ENCODE measurements at places on chromosomes 5 and 9.

- no peak for DNase-seq
Observed at GRCh38 chr5:137379555-137380286, 119.4 kb downstream of the SPOCK1 start.

GRCh38 chr5:149442563-149443182 is 63.6 kb upstream of the IL17B start:
- DNase-seq: peak; percentile 76

DNA sequence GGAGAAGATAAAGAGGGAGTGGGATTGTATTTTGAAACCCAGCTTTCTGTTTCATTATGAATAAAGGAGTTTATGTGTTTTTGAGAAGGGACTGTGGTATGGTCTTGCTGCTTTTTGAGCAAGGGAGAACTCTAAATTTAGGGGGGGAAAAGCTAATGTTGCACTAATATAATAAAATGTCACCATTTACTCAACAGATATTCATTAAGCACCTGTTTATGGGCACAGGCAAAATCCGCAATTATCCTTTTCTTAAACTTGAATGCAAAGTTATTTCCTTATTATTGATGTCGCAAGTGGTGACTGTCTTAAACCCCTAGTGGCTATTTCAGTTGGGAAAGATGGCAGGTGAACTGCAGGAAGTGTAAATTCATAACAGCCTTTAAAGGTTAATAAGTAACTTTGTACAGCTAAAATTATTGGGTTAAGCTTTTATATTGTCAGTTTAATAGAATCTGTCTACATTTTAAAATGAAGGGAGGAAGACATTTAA is 1.5 kb downstream of the CDC42SE2 start:
- peak; percentile 28 for DNase-seq

GRCh38 chr5:154567155-154567554 is 89.1 kb upstream of the HAND1 start:
- no peak for DNase-seq

DNA sequence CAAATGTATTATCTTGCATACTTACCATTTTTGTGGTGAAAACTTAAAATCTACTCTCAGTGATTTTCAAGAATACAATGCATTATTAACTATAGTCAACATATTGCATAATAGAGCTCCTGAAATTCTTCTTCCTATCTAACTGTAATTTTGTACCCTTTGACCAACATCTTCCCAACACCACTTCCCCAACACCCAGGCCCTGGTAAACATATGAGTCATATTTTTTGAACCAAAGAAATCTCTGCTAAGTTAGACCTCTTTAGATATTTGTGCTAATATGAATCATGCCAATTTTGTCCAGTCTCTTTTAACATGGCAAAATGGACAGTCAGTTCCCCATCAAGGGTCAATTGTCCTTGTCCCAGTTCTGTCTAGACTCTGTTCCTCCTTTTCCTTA is 18.5 kb upstream of the RGS7BP start:
- no peak for DNase-seq

DNA sequence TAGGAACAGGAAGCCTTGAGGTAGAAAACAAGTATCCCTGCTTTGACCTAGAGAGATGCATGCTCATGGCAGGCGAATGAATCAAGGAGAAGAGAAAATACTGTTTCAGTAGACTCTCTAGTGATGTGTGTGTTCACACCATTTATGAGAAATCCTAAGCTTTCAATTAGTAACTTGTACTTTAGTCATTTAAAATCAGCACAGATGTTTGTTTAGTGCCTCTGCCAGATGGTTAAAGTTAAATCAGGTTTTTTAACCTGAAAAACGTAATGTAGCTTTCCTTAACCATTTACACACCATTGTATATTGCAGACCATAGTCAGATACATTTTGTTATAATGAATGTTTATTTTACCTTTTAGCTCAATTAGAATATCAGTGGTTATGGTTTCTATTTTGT is 5.0 kb downstream of the TJP2 start:
- no peak for DNase-seq

- peak; percentile 18 for DNase-seq
Observed at GRCh38 chr5:154421868-154422267, 23.9 kb upstream of the SAP30L start.

- no peak for DNase-seq
Observed at GRCh38 chr9:82498541-82499317, 510.2 kb downstream of the SPATA31D1 start.

DNA sequence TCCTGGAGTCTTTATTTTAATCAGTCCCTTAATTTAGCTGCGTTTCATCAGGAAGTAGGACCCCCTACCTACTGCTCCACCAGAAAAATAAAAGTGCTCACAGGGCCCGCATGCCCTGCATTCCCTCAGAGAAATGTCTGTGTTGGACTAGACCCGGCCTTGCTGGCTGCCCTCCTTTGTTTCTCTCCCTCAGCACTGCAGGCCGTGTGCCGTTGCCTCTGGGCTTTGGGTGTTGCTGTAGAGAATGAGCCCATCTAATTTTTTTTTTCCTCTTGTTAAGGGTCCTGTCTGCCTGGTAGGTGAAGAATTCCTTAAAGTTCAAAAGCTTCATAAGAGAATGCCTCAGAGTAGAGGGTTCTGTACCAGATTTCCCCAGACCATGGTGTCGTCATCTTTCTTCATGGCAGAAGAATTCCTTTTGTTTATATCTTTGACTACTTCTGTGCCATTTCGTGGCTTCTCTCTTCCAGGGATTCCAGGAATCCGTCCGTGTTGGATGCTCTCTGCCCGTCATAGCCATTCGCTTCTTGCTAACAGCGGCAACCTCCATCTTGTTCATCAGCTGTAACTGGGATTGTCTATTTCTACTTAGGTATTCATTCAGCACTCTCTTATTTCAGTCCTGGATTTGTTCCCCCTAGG is 49.8 kb upstream of the ANGPTL2 start:
- DNase-seq: no peak

DNA sequence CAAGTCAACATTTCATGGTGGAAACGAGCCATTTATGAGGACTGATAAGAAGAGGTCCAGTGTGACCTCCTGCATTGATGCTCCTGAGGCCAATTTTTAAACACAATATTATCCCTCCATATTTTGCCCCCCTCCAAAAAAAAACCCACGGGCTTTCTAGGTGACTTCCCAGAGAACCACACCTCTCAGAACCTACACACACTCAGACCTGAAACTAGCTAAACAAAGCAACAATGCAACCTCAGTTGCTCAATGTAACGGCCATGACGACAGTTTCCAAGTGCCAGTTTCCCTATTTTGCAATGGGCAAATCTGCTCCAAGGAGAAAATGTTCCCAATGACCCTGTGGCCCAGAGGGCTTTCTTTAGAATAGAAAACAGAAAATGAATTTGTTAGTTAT is 3.5 kb downstream of the NRG2 start:
- peak; percentile 49 for DNase-seq

DNA sequence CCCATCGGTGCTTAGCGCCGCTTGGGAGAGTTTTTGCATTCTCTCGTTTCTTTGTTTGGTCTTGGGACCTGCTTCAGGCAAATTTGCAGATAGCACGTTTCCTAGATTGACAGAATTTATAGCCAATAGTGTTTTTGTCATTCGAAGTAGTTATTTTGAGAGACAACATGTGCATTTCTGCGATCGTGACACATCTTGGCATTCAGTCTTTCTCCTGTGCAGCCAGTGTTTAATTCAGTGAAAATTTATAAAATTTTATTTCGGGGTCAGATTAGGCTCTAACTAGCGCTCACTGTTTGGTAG is 830 bp downstream of the PRRC1 start:
- DNase-seq: no peak

- no peak for DNase-seq
Observed at GRCh38 chr5:27403243-27403882, 365.0 kb upstream of the CDH9 start.

DNA sequence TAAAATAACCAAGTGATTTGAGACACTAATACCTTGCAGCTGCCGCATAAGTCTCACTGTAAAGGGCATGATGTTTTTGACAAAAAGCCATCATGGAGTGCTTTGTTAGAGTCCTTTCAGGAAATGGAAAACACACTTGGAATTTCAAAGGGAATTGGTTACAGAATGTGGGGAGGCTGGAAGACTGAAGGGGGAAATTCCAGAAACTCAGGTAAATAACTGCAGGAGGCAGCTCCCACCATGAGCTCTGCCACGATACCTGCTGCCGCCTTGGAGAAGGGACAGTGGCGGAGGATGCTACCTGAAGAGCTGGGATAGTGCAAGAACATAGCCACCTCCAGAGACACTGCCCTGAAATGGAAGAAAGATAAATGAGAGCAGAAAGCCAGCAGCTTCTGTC is 66.9 kb downstream of the PRKACG start:
- DNase-seq: no peak

DNA sequence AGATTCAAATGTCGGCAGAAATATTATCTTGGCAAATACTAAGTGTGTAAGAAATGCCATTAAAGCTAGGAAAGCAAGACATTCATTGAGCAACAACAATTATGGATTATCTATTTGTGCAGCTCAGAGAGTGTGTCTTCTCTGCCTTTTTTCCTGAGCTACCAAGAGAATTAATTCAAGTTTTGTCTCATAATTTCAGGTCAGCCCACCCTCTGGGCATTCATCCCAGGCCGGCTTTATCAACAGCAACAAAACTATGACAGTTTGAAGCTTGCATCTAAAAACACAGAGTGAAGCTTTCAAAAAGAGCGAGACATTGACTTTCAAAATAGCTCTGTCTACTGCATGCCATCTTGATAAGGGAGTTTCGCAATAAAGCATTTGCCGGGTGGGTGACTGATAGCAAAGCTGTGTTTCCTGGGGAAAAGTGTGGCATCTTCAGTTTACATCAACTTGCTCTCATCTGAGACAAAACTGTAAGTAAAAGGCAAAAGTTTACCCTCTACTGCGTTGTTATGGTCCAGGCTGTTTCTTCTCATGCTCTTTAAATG is 182.4 kb downstream of the IRX1 start:
- no peak for DNase-seq

DNA sequence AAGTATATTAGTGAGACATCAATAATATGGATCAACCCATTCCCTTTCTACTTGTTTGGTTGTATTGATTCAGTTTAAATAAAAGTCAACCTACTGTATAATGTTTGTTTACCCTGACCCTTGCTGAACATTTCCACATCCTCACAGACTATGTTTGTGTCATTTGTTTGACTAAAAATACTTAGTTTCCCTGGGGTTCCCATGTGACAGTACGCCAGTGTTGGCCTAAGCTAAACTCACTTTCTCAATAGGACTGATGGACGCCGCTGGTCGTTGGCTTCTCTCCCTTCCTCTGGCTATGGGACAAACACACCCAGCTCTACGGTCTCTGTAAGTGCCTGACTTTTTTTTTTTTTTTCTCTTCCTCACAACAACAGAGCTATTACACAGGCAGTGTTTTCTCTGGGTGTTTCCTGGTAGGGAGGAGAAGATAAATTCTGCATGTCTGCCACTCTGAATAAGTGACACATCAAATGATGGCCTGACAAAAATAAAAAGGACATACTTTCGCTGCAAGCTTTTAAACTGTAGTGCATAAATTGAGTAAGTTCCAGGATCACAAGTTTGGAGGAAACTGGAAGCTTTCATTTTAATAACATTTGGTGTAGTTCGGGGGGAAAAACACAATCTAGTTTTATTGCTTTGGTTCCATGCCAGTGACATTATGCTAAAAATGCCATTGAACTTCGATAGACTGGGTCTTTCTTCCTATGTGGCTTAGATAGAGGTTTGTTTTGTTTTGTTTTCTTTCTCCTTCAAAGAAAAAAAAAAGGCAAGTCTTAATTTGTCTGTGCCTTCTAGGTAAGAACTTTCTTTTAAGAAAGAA is 101.0 kb downstream of the CD180 start:
- DNase-seq: no peak

- no peak for DNase-seq
Observed at GRCh38 chr9:18359335-18359734, 114.6 kb upstream of the ADAMTSL1 start.

- DNase-seq: no peak
Observed at GRCh38 chr5:164650427-164650826, 1145.0 kb downstream of the MAT2B start.

GRCh38 chr9:89278997-89279739 is 31.8 kb upstream of the CKS2 start:
- peak; percentile 58 for DNase-seq

- DNase-seq: no peak
Observed at GRCh38 chr5:14569948-14570691, 11.5 kb upstream of the OTULINL start.

DNA sequence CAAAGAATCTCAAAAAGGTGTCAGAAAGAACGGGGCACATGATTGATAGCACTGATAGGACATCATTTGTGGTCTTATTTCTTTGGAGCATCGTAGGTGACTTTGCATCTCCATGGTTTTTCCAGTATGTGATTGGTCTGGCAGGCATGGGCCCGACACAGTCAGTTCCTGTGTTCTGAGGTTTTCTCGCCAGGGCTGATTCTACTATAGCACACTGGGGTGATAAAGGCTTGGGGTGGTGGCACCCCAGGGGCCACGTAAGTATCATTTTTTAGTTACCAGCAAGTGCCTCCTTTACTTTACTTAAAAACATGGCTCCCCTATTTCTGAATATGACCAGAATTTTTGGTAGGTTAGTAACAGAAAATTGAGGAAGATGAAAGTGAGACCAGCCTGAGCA is 202.7 kb downstream of the RFK start:
- no peak for DNase-seq

- DNase-seq: no peak
Observed at GRCh38 chr9:137705443-137705863, 86.6 kb downstream of the EHMT1 start.
